Heart right ventricle (tissue), 16 donors: ENCODE measurements at places on chromosomes 3 and 15.

DNA sequence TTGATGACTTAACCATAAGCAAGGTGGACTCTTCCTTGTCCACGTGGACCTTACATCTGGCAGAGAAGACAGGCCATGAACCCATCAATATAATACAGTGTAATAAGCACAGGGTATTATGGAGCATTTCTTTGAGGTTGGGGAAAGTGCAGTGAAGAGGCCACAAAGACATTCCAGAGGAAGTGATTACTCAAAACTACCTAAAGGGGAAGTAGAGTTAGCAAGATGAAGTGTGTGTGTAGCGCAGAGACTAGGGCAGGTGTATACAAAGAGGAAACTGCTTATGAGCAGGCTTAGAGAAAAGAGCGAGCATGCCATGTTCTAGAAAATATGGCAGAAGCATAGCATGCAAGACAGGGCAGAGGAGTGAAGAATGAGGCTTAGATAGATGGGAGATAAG is 17.9 kb downstream of the CP start:
- DNase-seq: no peak

- DNase-seq: no peak
Observed at GRCh38 chr3:9870978-9871377, 9.1 kb downstream of the CIDEC start.

DNA sequence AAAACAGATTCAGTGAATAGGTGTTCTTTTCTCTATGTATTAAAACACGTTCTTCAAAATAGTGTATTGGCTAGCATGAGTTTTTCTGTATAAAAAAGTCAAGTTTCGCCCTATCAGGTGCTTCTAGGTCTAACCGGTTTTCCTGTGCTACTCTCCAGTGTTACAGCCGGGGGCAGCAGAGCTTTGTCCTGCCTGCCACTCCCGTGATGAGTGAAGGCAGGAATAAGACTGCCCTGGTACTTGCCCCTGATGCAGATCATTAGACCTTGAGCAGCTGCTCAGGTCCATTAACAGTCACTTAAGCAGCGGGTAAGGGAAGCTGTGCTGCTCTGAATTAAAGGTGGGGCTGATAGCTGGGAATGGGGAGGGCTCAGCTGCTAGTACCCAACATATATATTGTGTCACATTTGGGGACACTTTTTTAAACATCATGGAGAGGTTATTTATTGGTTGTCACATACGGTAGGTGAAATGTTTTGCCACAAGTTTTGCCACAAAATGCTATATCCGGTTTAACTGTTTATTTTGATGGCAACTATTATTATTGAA is 1.3 kb upstream of the UNC13C start:
- no peak for DNase-seq

DNA sequence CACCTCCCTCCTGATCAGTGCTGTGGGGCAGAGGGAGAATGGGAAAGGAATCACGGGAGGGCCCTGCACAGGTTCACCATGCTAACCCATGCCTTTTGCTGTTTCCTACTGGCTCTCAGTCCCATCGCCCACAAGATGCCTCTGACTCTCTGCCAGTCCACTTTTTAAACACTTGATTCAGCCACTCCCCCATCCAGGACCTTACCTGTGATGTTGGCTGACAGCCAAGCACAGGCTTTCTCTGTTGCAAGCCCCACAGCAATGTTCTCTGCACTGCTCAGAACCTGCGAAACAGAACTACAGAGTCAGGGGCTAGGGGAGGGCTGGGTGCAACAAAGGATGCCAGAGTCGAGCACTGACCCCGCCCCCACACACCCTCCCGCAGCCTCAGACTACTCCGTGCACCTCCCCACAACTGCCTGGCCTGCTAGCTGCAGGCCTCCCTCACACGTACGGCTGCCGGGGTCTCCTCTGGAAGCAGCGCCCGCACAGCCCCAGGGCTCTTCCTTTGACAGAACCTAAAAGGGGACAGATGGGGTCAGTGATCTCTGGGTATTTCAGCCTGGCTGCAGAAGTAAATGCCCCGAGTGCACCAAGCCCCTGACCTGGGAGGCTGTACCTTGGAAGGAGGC is 9.1 kb downstream of the CDAN1 start:
- no peak for DNase-seq

DNA sequence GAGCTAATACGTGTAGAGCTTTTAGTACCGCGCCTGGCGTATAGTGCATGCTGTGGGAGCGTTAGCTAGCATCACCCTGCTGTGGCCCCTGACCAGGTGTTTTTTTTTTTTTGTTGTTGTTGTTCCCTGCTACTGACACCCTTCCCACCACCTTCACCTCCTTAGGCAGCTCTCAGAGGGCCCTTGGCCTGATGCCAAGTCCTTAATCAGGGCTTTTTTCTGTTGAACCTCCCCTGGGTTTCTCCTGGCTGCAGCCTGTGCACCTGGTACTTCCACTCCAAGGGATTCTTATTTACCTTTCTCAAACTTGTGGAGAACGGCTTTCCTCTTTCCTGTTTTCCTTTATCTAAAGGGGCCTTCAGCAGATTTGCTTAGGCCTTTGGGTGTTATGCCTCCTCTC is 53.3 kb downstream of the SLC7A14 start:
- no peak for DNase-seq

DNA sequence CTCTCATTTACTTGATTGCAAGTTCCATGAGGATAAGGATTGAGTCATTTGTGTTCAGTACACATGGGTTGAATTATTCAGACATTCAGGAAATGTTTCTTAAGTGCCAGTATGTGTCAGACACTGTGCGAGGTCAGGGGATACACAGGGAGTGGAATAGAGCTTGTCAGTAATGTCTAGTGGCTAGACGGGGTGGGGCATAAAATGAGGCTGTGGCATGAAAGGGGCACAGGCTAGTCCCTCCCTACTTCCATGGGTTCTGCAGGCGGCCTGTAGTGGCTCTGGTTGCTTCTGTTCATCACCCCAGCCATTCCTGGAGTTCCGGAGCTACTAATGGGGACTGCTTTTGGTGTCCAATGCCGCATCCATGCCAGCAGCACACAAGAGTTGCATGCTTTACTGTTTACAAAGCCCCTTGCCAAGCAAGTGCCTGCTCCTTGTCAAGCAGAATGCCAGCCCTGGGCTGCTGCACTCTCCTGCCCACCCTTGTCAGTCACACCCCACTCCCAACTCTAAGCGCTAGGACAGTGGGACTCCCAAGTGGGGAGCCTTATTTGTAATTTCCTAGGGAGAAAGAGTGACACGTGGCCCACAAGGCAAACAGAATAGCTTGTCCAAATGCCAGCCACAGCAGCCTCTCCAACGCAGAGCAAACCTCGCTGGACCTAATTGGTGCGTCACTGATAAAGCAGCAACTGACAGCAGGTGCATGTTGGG is 70.8 kb downstream of the RAB11A start:
- peak; percentile 30 for DNase-seq

- DNase-seq: no peak
Observed at GRCh38 chr3:189455009-189455408, 176.2 kb upstream of the TP63 start.

DNA sequence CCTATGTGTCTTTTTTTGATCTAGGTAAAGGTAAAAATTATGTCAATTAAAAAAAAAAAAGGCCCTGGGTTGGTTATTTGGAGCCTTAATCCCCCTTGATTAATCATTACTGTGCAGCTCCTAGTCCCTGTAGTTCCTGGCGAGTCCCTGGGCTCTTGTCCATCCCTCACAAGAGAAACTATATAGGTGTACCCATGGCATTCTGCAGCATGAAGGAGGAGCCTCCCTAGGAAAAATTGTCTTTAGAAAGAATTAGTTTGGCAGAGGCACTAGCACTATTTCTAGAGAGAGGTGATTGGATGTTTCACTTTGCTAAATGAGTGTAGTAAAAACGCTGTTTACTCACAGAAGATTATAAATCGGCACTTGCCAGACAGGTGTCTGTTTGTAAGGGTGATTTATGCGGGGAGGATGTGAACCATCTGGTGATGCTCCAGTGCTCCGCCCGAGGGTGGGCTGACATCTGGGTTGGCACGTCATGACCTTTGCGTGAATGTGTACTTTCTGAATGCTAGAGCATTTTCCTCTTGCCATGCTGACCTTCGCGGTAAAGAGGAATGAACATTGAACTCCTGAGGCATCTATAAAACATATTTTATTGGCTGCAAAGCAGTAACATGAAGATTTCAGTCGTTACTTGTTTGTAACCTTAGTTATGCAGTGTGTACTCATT is 12.6 kb downstream of the PLCL2 start:
- no peak for DNase-seq
